ENCODE measurements at places on chromosomes 6 and 20.

DNA sequence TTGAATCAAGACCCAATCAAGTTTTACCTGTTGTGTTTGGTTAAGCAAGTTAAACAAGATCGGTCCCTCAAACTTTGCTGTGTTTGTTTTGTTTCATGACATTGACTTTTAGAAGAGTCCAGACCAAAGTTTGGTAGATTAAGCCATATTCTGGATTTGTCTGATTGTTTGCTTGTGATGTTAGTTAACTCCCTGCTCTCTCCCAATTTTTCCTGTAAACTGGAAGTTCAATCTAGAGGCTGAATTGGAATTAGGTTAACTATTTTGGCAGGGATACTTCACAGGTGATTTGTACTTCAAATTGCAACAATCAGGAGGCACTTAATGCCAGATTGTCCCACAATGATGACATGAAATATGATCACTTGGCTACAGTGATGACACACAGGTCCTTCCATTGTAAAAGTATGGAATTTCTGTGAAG lies 13.6 kb upstream of the SH3BGRL2 start:
- DNase-seq: no peak

DNA sequence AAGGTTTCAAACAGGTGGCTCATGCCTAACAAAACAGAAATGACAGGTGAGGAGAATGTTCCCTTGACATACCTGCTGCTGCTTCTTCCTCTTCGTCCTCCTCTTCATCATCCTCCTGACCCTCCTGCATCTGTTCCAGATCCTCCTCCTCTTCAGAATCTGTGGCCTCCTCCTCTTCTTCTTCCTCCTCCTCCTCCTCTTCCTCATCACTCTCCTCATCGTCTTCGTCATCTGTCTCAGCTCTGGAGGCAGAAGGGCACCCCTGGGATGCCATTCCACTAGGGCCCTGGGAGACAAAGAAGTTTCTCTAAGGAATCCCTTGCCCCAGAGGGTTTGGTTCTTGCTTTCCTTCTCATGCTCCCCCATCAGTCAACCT lies 2.4 kb upstream of the ZBTB22 start:
- no peak for DNase-seq

- DNase-seq: no peak
Observed at GRCh38 chr20:3603108-3603507, 60.1 kb downstream of the GFRA4 start.

DNA sequence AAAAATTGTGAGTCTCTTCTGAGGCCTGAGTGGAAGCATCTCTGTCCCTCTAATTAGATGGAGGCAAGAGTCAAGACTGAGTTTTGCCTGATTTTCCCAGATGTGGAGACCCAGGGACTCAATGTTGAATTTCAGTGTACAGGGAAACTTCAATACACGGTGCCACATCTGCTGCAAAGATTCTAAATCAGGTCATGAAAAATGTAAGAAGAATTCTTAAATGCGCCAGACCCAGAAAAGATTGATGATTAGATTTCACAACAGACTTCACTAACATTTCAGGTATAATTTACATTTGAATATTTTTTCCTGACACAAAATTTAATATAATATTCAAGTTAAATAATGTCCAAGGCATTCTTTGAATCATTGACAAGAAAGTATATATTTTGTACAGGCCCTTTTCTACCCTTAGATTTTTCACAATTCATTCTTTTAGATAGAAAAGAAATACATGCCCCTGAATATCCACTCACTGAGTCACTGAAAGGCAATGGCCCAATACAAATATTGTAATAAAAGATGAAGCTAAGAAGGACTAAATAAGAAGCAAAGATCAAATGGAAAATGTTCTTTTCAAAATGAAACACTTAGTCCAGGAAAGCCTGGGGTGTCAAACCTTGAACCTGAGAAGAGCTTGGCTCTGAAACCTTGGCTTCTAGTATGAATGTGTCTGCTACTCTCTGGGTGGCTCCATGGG lies 18.2 kb upstream of the HDGFL1 start:
- DNase-seq: no peak

DNA sequence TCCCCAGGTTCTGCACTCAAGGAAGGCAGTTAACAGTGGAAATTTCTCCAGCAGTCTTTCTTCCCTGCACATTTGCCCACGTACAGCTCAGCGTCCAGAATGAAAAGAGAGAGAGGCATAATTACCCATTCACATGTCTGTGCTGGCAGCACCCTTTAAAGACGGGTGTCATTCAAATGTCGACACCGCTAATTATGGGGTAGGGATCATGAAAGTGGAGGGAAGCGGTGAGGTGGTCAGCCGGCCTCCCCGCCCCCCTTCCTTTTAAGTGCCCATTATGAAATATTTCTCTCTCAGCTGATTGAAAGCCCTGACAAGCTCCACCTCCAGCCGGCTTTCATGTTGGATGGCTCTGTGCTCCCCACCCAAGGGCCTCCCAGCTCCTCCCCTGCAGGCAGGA lies 246.1 kb downstream of the BMP7 start:
- DNase-seq: no peak

DNA sequence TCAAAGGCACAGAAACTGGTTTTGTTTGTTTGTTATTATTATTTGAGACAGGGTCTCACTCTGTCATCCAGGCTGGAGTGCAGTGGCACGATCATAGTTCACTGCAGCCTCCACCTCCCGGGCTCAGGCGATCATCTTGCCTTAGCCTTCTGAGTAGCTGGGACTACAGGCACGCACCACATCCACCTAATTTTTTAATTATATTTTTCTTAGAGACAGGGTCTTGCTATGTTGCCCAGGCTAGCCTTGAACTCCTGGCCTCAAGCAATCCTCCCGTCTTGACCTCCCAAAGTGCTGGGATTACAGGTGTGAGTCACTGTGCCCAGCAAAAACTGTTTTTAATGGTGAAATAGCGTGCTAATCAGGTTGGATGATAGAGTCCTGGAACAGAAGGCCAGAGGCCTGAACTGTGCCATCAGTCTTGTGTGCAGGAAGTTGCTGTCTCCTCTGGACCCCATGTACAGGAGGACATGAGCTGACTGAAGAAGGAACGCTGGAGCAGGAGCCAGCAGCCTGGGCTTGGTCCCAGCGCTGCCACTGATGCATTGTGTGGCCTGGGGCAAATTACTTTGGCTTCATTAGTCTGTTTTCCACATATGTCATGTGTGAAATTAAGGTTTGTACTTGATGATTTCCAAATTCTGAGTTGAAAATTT lies 4.9 kb downstream of the TM9SF4 start:
- no peak for DNase-seq

- no peak for DNase-seq
Observed at GRCh38 chr20:51386586-51386985, 155.9 kb downstream of the NFATC2 start.

- no peak for DNase-seq
Observed at GRCh38 chr20:63591147-63591533, 17.1 kb upstream of the HELZ2 start.

- DNase-seq: no peak
Observed at GRCh38 chr6:92377137-92377536, 1042.2 kb downstream of the EPHA7 start.

DNA sequence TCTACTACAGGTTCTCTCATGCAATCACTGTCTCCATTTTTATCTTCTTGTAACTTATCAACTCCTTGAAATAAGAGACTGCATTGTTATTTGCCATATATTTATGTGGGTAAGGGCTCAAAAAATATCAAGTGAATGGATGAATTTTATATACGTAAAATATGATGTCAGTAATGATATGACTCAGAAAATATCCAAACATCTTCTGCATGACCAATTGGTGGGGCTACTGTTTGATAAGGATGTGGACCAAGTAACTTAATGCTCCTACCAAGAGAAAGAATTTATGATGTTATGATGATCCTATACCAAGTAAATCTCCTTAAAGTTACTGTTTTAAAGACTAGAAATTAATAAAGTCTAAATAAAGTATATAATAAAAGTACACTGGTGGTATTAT lies 103.7 kb downstream of the OGFRL1 start:
- DNase-seq: no peak

- DNase-seq: peak; percentile 56
Observed at GRCh38 chr6:3410385-3411360, 46.2 kb downstream of the SLC22A23 start.
